CD4-positive, alpha-beta T cell treated with Interleukin-6 at 100 ng/mL for 8 hours (primary cell): ENCODE measurements at places on chromosomes 4 and X.

GRCh38 chr4:75696581-75696980, 23.4 kb upstream of the G3BP2 start:
- no peak for DNase-seq

- DNase-seq = no peak
Observed at GRCh38 chrX:137354851-137355250, 211.1 kb upstream of the ZIC3 start.

- DNase-seq = no peak
Observed at GRCh38 chr4:119040261-119040660, 95.4 kb upstream of the MYOZ2 start.

DNA sequence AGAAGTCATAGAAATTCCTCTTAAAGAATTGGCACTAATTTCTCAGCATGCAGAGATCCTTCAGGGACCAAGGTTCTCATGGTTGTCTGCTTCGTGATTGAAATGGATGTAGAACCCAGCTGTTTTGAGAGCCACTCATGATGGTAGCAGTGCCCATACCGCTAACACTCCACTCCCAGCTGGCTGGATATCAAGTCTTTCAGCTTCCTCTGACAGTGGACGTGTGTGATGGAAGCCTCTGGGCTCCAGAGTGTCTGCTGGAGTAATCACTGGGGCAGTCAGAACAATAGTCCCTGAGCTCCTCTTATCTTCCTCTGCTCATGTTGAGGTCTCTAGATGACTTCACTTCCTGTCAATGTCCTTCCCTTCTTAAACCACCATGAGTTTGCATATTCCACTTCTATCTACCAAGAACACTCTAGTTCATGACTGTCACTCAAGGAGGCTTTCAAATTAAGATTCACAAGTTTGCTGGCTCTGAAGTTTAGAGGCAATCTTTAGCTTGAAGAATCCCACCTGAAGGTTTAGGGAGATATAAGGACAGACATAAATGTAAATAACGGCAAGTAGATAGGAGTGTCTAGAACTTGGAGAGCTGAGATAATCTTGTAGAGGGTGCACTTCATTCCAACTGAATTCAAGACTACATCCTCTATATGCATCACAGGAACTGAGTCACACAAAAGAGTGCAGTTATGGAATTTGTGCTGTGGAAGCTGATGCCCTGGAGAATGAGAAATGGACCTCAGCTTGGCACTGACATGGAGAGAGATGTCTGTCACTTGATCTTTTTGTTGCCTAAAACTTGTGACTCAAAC, 64.5 kb upstream of the WDR1 start:
- peak; percentile 23 for DNase-seq

GRCh38 chr4:87118826-87119225, 101.6 kb downstream of the KLHL8 start:
- no peak for DNase-seq

GRCh38 chrX:130173190-130173895, 1.6 kb downstream of the RAB33A start:
- peak; percentile 17 for DNase-seq

GRCh38 chrX:68343551-68343950, 89.7 kb downstream of the OPHN1 start:
- DNase-seq = no peak

DNA sequence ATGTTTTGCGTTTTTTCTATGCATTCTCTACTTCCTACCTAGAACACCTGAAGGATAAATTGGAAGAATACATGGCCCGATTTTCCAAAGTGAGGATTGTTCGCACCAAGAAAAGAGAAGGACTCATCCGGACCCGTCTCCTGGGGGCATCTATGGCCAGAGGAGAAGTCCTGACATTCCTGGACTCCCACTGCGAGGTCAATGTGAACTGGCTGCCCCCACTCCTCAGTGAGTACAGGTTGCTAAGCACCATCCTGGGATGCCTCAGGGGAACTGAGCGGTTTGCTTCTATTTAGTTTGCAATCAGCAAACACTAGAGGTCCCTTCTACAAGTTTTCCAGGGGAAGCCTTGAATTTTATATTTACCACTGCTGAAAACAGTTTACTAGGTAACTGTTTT, 359.3 kb upstream of the GALNT7 start:
- no peak for DNase-seq

- no peak for DNase-seq
Observed at GRCh38 chrX:153740631-153741222, 16.1 kb downstream of the ABCD1 start.

- no peak for DNase-seq
Observed at GRCh38 chr4:11623726-11624037, 195.0 kb upstream of the HS3ST1 start.

GRCh38 chr4:120750152-120750525, 172.4 kb downstream of the PRDM5 start:
- DNase-seq = no peak

- DNase-seq = no peak
Observed at GRCh38 chr4:76589402-76589801, 154.4 kb downstream of the SHROOM3 start.

DNA sequence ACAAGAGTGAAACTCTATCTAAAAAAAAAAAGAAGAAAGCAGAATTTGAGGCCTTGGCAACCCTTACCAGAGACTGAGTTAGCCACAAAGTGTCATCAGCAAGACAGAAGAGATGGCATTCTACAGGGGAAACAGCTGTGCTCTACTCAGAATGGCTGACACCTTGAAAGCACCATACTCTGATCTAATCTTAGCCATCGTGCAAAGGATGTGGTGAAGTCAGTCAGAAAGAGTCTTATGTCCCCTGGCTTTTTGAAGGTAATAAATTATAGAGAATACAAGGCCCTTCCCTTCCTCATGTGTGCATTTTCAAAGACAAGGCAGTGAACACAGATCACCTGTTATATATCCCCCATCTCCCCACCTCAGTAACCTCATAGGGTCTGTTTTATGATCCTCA, 13.2 kb downstream of the CLNK start:
- peak; percentile 56 for DNase-seq

GRCh38 chr4:168841000-168841671, 168.9 kb downstream of the CBR4 start:
- DNase-seq = no peak
